ENCODE measurements at places on chromosomes 3 and 15. TPM values are rescaled to one million over a fixed set of nuclear protein-coding genes. Genes with fewer than 3 reads are reported as not detected.

DNA sequence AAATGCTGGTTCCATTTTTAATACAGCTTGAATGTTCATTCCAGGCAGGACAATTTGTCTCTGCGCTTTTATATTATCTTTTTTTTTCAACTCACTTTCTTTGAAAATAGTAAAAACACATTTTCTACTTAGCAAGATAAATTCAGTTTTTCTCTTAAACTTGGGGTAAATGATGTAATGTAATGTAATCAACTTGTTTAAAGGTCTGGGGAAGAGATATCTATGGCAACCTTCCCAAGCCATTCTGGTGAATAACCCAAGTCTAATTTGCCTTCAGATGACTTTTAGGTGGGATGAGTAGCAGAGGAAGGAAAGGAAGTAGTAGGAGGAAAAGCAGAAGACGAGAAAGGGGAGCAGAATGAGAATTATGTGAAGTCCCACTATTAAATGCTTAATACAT lies 335.1 kb downstream of the SV2B start:
- H3K4me1 ChIP-seq: no peaks in the 10 kb centered on the region
- no peak overlapping the region for H3K4me3 ChIP-seq
- no peak for DNase-seq
- no peaks in the 10 kb centered on the region for H3K36me3 ChIP-seq
- H3K27ac ChIP-seq: no peak overlapping the region

DNA sequence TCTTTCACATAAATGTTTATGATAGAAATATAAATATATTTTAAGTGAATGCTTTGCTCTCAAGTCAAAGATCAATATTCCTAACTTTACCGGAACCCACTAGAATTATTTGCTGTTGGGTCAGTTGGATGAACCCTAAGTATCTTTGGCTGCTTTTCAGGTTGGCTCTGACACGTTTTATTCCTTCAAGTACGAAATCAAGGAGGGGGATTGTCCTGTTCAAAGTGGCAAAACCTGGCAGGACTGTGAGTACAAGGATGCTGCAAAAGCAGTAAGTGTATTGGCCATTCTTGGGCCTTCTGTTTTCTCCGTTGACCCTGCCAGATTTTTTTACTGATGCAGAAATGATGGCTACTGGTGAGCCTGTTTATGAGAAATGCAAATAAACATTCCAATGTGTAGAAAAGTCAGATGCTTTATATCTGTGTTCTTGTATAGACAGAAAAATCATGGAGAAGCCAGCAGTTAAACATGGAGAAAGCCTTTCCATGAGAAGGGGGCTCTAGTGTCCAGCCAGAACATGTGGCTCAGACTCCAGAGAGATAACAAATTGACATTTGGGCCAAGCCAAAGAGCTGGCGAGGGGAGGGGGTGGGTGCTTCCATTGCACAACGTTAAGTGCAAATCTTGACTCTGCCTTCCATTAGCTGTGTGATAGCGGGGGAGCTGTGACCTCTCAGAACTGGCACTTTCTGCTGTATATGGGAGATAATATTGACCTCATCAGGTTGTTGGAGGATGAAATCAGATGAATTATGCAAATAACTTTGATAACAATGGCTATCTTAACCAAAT lies 3.0 kb downstream of the KNG1 start:
- DNase-seq: no peak
- no peaks in the 10 kb centered on the region for H3K4me1 ChIP-seq
- H3K27ac ChIP-seq: no peak overlapping the region
- H3K27me3 ChIP-seq: peaks cover 3% of the 10 kb centered on the region
- no peaks in the 10 kb centered on the region for H3K36me3 ChIP-seq

GRCh38 chr3:24582431-24583403 lies 88.1 kb upstream of the THRB start:
- H3K4me1 ChIP-seq: no peaks in the 10 kb centered on the region
- no peak overlapping the region for H3K27ac ChIP-seq
- no peak overlapping the region for H3K4me3 ChIP-seq
- no peak for DNase-seq
- H3K27me3 ChIP-seq: no peaks in the 10 kb centered on the region

Gene IMPG2
- total RNA-seq: 1.1 TPM

Gene RTP4
- total RNA-seq: 5.7 TPM

DNA sequence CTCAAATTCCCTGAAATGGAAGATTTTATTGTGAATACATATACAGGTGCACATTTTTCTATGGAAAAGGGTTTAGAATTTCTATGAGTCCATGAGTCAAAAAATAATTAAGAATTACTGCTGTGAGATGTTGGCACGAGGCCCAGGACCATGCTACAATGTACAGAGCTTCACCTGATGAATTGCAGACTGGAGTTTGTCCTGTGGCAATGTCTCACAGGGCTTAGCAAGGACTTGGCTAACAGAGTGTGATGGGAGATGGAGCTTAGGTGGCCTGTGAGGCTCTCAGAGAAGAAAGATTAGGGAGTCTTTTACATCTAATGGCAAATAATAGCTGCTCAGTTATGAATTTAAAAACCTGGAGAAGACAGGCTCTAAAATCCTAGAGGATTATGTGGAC lies 219.5 kb upstream of the CBLB start:
- no peak overlapping the region for H3K27ac ChIP-seq
- H3K27me3 ChIP-seq: no peaks in the 10 kb centered on the region
- no peak for DNase-seq
- no peaks in the 10 kb centered on the region for H3K4me1 ChIP-seq
- no peak overlapping the region for H3K4me3 ChIP-seq
- H3K36me3 ChIP-seq: no peaks in the 10 kb centered on the region

DNA sequence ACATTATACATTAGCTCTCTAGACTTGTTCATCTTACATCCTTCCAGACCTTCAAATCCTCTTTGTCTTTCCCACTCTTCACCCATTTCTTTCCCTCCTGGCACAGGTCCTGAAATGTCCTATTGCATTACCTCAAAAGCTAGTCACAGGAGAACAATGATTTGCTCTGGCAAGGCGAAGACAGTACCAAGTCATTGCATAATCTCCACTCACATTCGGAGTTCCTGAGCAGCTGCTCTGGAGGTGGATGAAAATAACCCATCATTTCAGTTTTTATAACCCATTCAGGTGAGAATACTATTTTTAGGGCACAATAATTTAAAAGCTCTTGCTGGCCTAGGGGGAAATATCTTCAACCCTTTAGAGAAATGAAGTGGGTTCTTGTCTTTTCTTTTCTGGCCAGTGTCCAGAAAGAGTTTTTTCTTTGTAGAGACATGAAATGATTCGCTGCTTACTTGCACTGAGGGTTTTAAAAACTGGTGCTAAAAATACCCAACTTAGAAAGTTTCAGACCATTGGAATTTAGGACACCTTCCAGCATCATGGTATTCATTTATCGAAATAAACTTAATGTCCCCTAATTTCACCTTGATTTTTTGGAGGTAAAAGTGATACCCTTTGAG lies 23.4 kb upstream of the DYNC1LI1 start:
- H3K27me3 ChIP-seq: no peaks in the 10 kb centered on the region
- H3K36me3 ChIP-seq: no peaks in the 10 kb centered on the region
- H3K27ac ChIP-seq: no peak overlapping the region
- H3K4me1 ChIP-seq: no peaks in the 10 kb centered on the region
- no peak overlapping the region for H3K4me3 ChIP-seq
- no peak for DNase-seq

Gene ERICH6
- not detected for total RNA-seq

GRCh38 chr3:14632442-14632930 lies 19.1 kb upstream of the CCDC174 start:
- H3K4me1 ChIP-seq: no peaks in the 10 kb centered on the region
- DNase-seq: no peak
- H3K27me3 ChIP-seq: no peaks in the 10 kb centered on the region
- H3K27ac ChIP-seq: no peak overlapping the region

DNA sequence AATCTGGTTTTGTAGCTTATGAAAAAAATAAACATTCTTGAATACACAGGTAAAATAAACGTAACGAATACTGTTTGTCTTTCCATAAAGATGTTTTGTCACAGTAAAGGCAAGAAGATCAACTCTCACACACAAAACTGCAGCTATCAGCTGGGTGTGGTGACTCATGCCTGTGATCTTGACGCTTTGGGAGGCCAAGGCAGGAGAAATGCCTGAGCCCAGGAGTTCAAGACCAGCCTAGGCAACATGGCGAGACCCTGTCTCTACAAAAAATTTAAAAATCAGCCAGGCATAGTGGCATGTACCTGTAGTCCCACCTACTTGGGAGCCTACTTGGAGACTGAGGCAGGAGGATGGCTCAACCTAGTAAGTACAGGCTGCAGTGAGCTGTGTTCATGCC lies 39.6 kb downstream of the CBLB start:
- H3K4me1 ChIP-seq: peaks cover 10% of the 10 kb centered on the region
- no peak overlapping the region for H3K4me3 ChIP-seq
- no peak overlapping the region for H3K27ac ChIP-seq
- no peak for DNase-seq
